ENCODE measurements at places on chromosomes 4 and X. TPM values are rescaled to one million over a fixed set of nuclear protein-coding genes. Genes with fewer than 3 reads are reported as not detected.

TMPRSS11D gene
- not detected for total RNA-seq

SORBS2 gene
- total RNA-seq = 289 TPM

PAGE2 gene
- total RNA-seq = not detected

AMOT gene
- total RNA-seq = 17.3 TPM

SHROOM2 gene
- 2.1 TPM for total RNA-seq

SMIM31 gene
- total RNA-seq = not detected

LRPAP1 gene
- 128 TPM for total RNA-seq

NPY5R gene
- total RNA-seq = 3.0 TPM

PABPC1L2A gene
- total RNA-seq = not detected

CSAG3 gene
- not detected for total RNA-seq

FAM184B gene
- not detected for total RNA-seq

FATE1 gene
- total RNA-seq = not detected

TMEM31 gene
- not detected for total RNA-seq

MAD2L1 gene
- total RNA-seq = 1.3 TPM

PAK3 gene
- 24.5 TPM for total RNA-seq
